ENCODE measurements at places on chromosomes 5 and 9. TPM values are rescaled to one million over a fixed set of nuclear protein-coding genes. Genes with fewer than 3 reads are reported as not detected.

The NR6A1 gene
- total RNA-seq, result 1.3 TPM

The EFNA5 gene
- 22.7 TPM for total RNA-seq

The ZNF366 gene
- 20.0 TPM for total RNA-seq

The ISL1 gene
- not detected for total RNA-seq

The ALDH1A1 gene
- 287 TPM for total RNA-seq

The ST6GALNAC4 gene
- 41.7 TPM for total RNA-seq

The IFNK gene
- total RNA-seq, result not detected

The C7 gene
- 293 TPM for total RNA-seq

The SLC25A2 gene
- total RNA-seq, result not detected

The STOM gene
- total RNA-seq, result 143 TPM

The FST gene
- 5.9 TPM for total RNA-seq

The TUSC1 gene
- 36.4 TPM for total RNA-seq

The GARIN3 gene
- not detected for total RNA-seq

The PHF2 gene
- 7.7 TPM for total RNA-seq

The NMUR2 gene
- not detected for total RNA-seq

The SAXO1 gene
- total RNA-seq, result 0.37 TPM

The LMX1B gene
- total RNA-seq, result not detected

The HK3 gene
- total RNA-seq, result 1.5 TPM

The SPINK7 gene
- not detected for total RNA-seq

The FOXE1 gene
- not detected for total RNA-seq

The BSPRY gene
- total RNA-seq, result not detected

The CTSV gene
- total RNA-seq, result 1.6 TPM

The C5orf52 gene
- not detected for total RNA-seq

The ARAP3 gene
- 9.4 TPM for total RNA-seq

The GSN gene
- total RNA-seq, result 567 TPM

The IFNA21 gene
- total RNA-seq, result not detected

The PCDHB6 gene
- 0.51 TPM for total RNA-seq

The ANKH gene
- 2.9 TPM for total RNA-seq

The S100Z gene
- not detected for total RNA-seq

The CTXN3 gene
- not detected for total RNA-seq

The C9orf85 gene
- total RNA-seq, result 8.2 TPM

The RNF183 gene
- 0.35 TPM for total RNA-seq

The CBY3 gene
- not detected for total RNA-seq

The CDX1 gene
- total RNA-seq, result 0.41 TPM
